ENCODE measurements at places on chromosomes 5 and 9.

DNA sequence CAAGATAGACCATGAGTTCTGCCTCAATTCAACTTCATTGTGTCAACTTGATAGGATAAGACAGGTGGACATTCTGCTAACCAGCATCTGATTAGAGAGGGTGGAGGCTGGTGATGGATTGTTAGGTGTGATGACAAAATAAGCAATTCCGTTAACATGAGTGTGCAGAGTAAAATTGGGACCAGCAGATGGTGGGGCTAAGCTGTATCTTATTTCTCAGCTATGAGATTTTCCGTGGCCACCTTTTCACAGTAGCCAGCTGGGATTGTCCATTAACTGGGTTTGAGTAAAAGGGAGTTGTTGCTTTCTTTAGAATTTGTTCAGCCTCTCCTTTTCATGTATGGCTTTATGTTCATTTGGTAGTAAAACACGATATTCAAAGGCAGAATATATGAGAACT, 28.8 kb upstream of the TAL2 start:
- no peak for DNase-seq

DNA sequence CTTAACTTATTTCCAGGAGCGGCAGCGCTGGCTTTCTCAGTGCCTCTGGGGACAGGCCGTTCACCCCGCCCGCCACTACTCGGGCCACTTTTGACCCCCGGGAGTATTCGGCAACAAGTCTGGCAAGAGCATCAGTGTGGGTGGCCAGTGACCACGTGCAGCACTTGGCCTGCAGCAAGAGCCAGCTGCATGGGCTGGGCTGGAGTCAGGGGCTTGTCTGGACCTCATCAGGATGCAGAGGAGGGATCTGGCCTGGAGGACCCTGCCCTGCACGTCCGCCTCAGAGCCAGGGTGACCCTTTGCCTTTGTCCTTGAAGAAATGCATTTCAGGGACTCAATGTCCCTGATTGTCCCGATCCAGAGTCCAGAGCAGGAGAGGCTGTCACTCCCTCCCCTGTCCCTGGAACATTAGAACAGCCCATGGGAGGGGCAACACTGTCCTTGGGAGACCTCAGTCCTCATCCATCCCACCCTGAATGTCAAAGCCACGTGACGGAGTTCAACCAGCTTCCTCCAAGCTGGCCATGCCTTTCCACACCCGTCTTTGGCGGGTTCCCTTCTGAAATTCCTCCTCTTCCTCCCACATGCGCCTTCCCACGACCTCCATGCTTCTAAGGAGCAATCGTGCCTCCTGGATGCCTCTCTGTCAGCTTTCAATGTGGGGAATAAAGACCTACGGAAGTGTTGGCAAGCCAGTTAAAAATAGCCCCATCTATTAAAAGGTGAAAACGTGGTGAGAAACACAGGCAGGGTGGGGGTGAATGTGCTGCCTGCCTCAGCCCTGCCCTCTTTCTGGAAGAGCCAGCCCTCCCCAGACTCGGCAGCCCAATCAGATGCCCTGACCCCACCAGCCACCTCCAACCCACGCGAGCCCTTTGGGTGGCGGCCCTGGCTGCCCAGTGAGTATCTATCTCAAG, 99.0 kb downstream of the OLFM1 start:
- DNase-seq, result no peak

- DNase-seq, result no peak
Measured at GRCh38 chr5:76974785-76975184, 21.9 kb downstream of the CRHBP start.

DNA sequence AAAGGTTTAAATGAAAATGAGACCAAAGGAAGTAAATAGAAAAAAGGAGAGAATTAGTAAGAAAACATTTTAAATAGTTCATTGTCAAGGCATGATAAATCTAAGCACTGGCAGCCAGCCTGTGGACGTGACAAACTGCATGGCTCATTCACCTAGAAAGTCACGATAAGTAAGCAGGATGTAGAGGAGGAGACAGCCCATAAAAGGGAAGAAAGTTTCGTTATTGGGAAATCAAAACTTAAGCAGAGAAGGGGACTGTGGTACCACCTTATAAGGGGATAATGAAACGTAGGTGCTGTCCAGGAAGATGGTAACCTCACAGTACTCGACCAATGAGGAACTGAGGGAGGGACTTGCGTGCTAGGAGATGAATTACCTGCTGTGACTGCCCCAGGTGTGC, 494.5 kb upstream of the GRAMD2B start:
- no peak for DNase-seq

DNA sequence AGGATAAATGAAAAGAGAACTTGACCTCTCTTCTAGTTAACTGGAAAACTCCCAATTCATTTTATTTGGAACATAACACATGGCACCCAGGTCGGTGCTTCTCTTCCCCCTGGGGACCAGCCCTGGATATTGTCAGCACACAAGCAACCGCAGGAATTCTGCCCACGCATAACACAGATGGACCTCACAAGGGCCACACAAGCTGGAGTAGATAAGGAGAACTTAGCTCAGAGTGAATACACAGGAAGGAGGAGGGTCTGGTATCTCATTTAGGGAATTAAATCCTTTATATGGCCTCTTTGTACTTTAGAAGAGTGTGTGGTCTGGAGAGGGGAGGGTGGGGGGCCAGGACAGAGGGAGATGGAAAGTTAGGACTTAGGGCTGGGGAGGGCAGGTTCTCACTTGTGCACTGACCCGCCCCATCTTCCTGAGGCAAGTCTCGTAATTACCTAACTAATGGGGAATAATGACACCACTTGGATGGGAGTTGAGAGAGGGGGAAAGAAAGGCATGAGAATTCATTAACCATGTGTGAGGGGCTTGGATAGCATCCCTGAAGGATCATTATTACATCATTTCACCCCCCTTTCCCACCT, 341.2 kb upstream of the WWC1 start:
- DNase-seq, result no peak

GRCh38 chr5:39270225-39270848, 51.0 kb upstream of the FYB1 start:
- no peak for DNase-seq

DNA sequence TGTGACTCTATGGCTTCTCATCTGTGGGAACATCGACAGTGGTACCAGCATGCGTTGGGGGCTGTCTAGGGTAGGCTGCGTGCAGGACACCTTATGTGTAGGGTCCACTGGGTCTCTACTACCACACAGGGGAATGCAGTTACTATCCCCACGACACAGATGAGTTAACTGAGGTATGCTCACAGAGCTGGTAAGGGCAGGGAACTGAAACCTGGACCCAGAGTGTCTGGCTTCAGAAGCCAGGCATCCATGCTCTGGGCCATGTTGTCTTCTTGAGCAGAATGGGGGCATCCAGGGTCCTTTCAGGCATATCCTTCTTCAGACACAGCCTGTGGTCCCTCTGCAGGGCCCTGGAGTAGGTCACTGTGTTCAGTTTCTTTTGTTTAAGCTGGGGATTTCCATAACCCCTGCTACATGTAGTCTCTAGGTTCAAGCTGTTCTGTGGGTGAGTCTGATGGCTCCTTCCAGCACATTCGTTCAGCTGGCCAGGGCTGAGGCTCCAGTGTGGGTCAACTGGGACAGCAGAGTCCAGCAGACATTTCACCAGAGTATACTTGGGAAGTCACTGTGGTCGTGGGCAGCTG, 148.8 kb downstream of the GADD45G start:
- no peak for DNase-seq

GRCh38 chr9:104815851-104816565, 52.1 kb downstream of the NIPSNAP3B start:
- DNase-seq, result no peak

GRCh38 chr9:136088481-136088938, 6.6 kb downstream of the NACC2 start:
- DNase-seq, result no peak

DNA sequence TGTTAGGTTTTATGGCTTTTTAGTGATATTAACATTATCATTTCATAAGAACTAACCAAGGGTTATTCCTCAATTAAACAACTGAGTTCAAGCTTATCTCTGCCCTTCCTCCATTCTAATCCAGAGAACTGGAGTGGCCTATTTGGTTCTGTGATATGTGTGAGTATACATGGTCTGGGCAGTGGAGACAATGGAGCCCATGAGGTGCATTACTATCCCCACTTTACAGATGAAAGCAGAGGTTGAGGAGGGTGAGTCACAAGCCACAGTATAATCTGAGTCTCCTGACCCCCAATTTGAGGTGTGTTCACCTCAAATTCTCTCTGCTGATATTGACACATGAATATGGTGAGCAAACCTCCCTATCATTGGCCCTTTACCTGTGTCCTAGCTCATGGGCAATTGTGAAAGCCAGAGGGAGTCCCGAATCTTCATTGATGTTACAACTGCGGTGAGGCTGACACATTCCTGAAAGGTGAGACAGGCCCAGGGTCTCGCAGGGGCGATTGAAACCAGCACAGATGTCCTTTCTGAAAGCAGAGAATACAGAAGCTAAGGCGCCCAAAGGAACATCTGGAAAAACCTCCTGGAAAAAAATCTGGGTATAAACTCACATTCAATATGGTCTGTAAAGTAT, 217.2 kb downstream of the TARS1 start:
- no peak for DNase-seq

GRCh38 chr5:150442699-150443080, 6.8 kb downstream of the RPS14 start:
- no peak for DNase-seq

DNA sequence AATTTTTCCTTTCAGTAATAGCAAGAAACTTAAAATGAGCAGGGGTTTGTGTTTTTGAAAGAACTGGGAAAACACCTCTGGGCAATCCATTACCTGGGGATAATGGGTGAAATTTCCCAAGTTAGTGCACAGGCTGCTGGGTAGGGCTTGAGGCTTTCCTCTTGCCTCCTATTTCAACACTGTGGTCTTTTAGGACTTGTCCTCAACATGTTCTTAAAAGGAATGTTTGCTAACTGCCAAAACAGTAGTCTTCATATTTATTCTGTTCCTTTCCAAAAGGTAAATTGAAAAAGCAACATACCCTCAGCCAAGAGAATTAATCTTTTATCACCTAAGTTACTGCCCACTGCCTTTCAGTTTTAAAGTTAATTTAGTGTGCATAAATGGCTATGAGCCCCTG, 158.3 kb upstream of the CCDC152 start:
- DNase-seq, result no peak

Measured in activated CD4-positive, alpha-beta T cell treated with anti-CD3 and anti-CD28 coated beads for 1 hour (primary cell).